Prostate gland (tissue), 2 donors: ENCODE measurements at places on chromosomes 1 and 21. TPM values are rescaled to one million over a fixed set of nuclear protein-coding genes. Genes with fewer than 3 reads are reported as not detected.

The SPRR5 gene
- total RNA-seq: not detected

- H3K27me3 ChIP-seq: no peaks in the 10 kb centered on the region
- no peak overlapping the region for H3K4me3 ChIP-seq
- DNase-seq: no peak
- H3K27ac ChIP-seq: no peak overlapping the region
- no peaks in the 10 kb centered on the region for H3K4me1 ChIP-seq
Measured at GRCh38 chr1:3922851-3923250, 22.8 kb upstream of the C1orf174 start.

- H3K36me3 ChIP-seq: no peaks in the 10 kb centered on the region
- H3K27ac ChIP-seq: no peak overlapping the region
- H3K4me1 ChIP-seq: no peaks in the 10 kb centered on the region
- H3K27me3 ChIP-seq: no peaks in the 10 kb centered on the region
Measured at GRCh38 chr1:53618500-53619366, 120.2 kb downstream of the GLIS1 start.

DNA sequence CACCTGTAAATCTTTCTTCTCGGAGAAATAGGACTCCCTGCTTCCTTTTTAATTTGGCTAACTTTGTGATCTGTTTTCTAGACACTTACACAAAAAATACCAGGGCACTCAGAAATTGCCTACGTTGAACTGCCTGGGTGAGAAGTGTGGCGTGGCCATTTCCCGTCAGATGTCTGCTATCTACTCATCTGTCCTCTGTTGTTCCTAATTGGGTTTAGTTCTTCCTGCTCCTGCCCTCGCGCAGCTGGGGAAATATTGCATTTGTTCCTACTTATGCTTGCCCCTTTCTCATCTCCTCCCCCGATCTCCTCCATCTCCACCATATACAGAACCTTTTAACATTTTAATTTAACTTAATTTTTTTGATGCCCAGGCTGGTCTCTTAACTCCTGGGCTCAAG lies 55.1 kb downstream of the CD58 start:
- no peaks in the 10 kb centered on the region for H3K36me3 ChIP-seq
- DNase-seq: no peak
- H3K4me3 ChIP-seq: no peak overlapping the region
- H3K27ac ChIP-seq: no peak overlapping the region
- H3K4me1 ChIP-seq: no peaks in the 10 kb centered on the region

- H3K27ac ChIP-seq: no peak overlapping the region
- no peaks in the 10 kb centered on the region for H3K4me1 ChIP-seq
- no peaks in the 10 kb centered on the region for H3K36me3 ChIP-seq
- DNase-seq: no peak
- H3K4me3 ChIP-seq: no peak overlapping the region
Measured at GRCh38 chr1:244439391-244440032, 12.2 kb downstream of the ADSS2 start.
